ENCODE measurements at places on chromosomes 2 and 18.

GRCh38 chr2:45925636-45926366 lies 274.3 kb downstream of the PRKCE start:
- DNase-seq, result no peak

GRCh38 chr2:159735648-159736047 lies 23.3 kb downstream of the MARCHF7 start:
- no peak for DNase-seq

- no peak for DNase-seq
Observed at GRCh38 chr2:127362971-127363370, 24.8 kb downstream of the MAP3K2 start.

DNA sequence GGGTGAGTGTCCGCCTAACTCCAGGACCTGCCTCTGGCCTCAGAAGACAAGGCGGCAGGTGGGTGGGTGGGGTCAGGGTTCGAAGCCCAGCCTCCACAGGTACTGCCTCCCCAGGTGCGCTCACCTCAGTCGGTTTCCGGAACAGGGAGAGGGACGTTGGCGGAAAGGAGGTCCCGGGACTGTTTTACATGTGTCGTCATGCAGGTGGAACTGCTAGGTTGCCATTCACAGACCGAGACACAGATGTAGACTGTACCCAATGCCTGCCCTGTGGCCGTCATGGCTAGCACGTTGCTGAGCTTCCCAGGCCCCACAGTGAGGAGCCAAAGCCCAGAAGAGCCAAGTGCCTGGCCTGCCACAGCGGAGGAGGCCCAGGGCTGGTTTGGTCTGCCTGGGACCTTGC lies 284.0 kb upstream of the HS6ST1 start:
- DNase-seq, result no peak

GRCh38 chr2:28990445-28990844 lies 9.3 kb downstream of the TOGARAM2 start:
- DNase-seq, result no peak

DNA sequence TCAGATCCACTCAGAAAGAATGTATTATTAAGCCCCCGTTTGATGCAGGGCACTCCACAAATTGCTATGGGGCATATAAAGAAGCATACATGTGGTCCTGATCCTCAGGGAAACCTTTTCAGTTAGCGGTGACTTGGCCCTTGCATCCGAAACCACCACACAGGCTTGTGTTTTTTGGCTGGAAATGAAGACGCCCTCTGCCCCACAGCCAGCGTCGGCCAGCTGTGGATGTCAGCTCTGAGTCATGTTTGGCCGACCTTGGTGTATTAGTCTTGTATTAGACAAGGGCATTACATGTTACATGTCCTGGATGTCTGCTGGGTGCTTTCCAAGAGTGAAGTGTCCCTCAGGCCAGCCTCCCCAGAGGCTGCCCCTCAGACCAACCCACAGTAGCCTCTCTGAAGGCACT lies 107.6 kb upstream of the MAP3K20 start:
- DNase-seq, result no peak

GRCh38 chr2:64599469-64599868 lies 54.2 kb downstream of the SERTAD2 start:
- DNase-seq, result no peak

GRCh38 chr2:191167766-191168165 lies 17.0 kb upstream of the STAT4 start:
- DNase-seq, result no peak

- no peak for DNase-seq
Observed at GRCh38 chr2:84768840-84769239, 112.0 kb downstream of the TRABD2A start.
